ENCODE measurements at places on chromosomes 13 and 19. TPM values are rescaled to one million over a fixed set of nuclear protein-coding genes. Genes with fewer than 3 reads are reported as not detected.

The FCER2 gene
- total RNA-seq = not detected

The FGF21 gene
- not detected for total RNA-seq

The RB1 gene
- total RNA-seq = 41.0 TPM

The NKPD1 gene
- 0.08 TPM for total RNA-seq

The ZSCAN1 gene
- 1.2 TPM for total RNA-seq

The CEACAM21 gene
- total RNA-seq = not detected

The NMRK2 gene
- total RNA-seq = not detected

The FPR1 gene
- total RNA-seq = 0.24 TPM

The PLK5 gene
- total RNA-seq = not detected

The MCEMP1 gene
- total RNA-seq = not detected

The GZMM gene
- total RNA-seq = not detected

The PRTN3 gene
- not detected for total RNA-seq

The KRTDAP gene
- total RNA-seq = 1.6 TPM

The ABCA7 gene
- total RNA-seq = 17.8 TPM

The CBARP gene
- total RNA-seq = 4.2 TPM

The CIC gene
- 14.3 TPM for total RNA-seq

The PTH2 gene
- total RNA-seq = not detected

The TUBA3C gene
- not detected for total RNA-seq

The ZNF737 gene
- total RNA-seq = 28.2 TPM

The ATP4B gene
- 16.2 TPM for total RNA-seq

The NHLRC3 gene
- total RNA-seq = 47.4 TPM

The SPTBN4 gene
- 0.67 TPM for total RNA-seq

The ACER1 gene
- not detected for total RNA-seq

The KL gene
- total RNA-seq = 1.7 TPM

The TICAM1 gene
- total RNA-seq = 3.7 TPM

The KIR2DL3 gene
- total RNA-seq = not detected

The SIGLEC11 gene
- 15.8 TPM for total RNA-seq

The STK24 gene
- 68.9 TPM for total RNA-seq

The SEMA6B gene
- total RNA-seq = 2.9 TPM

The GPR4 gene
- total RNA-seq = not detected

The MAP4K1 gene
- total RNA-seq = 0.57 TPM

The FREM2 gene
- total RNA-seq = 21.2 TPM

The CALR3 gene
- not detected for total RNA-seq

The LHFPL6 gene
- 12.1 TPM for total RNA-seq

The CRB3 gene
- 71.4 TPM for total RNA-seq

The NR2F6 gene
- 116 TPM for total RNA-seq

The SIAH3 gene
- total RNA-seq = 0.04 TPM

The AMH gene
- 3.9 TPM for total RNA-seq

The LGALS7B gene
- 0.64 TPM for total RNA-seq

The NCR1 gene
- not detected for total RNA-seq

The SLC7A9 gene
- 11.9 TPM for total RNA-seq

The YJEFN3 gene
- total RNA-seq = 0.72 TPM

The PRKACA gene
- 41.5 TPM for total RNA-seq

The PRSS57 gene
- 2.4 TPM for total RNA-seq

The NXNL1 gene
- not detected for total RNA-seq

The ZNF416 gene
- total RNA-seq = 5.8 TPM
